Progenitor cell of endocrine pancreas (in vitro differentiated cells): ENCODE measurements at places on chromosomes 3 and 15.
A peak's percentile ranks its signal among the peaks of the same experiment; 100 is the strongest.

DNA sequence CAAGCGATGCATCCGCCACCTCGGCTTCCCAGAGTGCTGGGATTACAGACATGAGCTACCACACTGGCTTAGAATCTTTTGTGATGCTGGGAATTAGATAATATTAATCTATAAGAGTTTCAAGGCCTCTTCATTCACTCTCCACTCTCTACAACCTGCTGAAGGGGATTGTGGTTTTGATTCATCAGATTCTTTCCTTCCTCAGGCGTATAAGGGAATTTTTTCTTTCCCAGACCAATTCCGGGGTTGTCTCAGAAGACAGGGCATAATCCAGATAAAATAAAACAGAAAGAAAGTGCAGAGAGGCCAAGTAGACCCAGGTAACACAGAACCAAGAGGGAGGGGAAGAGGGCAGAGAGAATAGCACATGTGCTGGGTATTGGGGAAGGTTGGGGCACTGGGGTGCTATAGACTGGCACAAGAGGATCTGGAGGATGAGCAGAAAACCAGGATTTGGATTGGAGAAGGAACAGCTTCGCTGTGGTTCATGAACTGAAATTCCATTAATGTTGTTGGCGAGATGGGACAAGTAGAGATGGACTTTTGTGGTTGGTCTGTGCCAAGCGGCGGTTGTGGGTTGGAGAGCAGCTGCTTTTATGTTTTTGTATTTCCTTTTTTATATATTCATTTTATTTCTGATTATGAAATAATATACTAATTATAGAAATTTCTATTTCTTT is 12.8 kb downstream of the ARL6IP5 start:
- DNase-seq: no peak

- no peak for DNase-seq
Observed at GRCh38 chr15:38652998-38653397, 88.4 kb upstream of the RASGRP1 start.

DNA sequence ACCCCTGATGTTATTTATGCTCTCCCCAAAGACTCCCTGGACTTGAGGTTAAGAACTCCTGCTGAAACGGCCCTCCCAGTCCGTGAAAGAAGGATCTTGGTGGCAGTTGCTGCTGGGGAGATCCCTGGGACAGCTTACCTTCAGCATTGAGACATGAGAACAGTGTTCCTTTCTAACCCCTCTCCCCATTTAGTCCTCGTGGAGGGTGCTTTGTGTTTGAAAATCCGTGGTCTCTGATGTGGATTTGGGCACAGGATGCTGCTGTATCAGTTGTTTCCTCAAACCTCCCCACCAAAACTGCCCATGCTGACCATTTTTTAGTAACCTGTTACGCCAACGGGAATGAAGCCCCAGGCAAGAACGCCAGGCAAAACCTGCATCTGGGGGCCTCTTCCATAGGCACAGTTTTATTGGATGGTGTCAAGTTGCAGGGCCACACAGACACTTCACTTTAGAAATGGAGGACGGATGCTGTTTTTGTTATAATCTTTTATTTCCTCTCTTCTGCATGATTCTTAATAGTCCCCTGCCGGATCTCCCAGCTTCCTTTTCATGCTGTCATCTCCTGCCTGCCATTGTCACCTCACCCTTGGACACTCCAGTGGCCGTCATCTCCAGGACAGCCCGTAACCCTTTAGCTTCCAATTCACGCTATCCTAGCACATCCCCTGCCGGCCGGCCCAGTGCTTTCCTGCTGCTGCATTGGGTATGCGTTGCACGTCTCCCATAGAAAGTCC is 31.7 kb upstream of the CEMIP start:
- no peak for DNase-seq

DNA sequence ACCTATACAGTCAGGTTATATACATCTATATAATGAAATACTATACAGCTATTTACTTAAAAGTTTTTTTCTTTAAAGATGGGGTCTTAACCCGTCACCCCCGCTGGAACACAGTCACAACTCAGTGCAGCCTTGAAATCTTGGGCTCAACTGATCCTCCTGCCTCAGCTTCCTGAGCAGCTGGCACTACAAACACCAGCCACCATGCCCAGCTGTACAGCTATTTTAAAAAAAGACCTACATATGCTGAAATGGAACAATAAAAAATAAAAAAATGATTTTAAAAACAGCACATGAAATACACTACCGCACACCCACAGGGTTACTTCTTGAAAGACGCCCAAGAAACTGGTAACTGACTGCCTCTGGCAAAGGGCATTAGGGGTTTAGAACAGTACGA is 3.8 kb downstream of the NCBP2 start:
- DNase-seq: no peak

DNA sequence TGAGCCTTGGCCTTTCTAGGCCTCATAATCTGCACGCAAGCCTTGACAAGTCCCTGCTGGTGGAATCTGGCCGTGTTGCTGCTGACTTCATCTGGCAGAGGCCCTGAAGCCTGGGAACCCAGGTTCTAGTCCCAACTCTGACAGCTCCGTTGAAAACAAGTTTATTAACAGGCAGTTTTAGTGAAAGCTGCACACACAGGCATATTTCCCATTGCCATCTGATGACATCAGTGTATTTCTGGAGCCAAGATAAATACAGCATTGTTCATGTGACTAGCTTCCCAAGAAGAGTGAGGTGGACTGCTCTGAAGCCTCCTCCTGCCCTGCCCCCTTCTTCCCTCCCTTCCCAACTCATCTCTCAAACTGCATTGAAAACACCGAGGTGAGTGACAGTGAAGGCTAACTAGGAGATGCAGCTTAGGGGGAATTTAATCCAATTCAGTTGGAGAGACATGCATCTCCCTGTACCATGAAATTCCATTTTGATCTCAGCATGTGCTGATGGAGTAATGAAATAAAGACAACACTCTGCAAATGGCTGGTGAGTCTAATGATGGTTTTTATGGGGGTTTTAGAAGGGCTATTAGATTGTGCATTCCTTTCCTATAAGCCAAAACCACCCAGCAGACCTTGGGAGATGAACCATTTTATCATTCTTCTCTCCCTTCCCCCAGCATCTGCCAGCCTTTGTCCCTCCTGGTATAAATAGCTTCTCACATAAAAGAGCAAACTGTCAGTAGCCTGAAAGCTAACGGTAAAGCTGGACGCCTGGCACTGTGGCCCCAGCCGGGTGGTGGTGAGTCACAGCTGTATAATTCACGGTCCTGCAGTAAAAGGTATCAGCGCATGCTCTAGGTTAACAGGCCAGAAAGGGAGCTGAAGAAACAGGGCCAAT is 38.0 kb downstream of the PRICKLE2 start:
- no peak for DNase-seq

GRCh38 chr3:169513672-169514071 is 149.8 kb downstream of the MECOM start:
- no peak for DNase-seq

DNA sequence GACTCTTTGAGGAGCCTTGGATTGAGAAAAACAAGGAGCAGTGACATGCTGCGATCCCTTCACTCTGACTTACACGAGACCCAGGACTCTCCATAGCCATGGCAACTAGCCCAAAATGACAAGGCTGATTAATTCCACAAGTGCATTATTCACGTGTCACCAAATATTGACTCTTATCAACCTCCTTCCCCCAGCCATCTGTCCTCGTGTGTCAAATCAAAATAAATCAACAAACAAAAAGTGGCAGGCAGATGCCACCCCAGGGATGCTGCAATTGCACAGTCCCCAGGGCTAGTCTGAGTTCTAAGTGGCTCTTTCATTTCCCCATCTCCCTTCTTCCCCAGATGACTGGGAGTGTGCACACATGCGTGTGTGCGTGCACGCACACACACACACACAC is 104.9 kb downstream of the AQP9 start:
- DNase-seq: no peak

- no peak for DNase-seq
Observed at GRCh38 chr15:96326328-96327154, 4.0 kb upstream of the NR2F2 start.

DNA sequence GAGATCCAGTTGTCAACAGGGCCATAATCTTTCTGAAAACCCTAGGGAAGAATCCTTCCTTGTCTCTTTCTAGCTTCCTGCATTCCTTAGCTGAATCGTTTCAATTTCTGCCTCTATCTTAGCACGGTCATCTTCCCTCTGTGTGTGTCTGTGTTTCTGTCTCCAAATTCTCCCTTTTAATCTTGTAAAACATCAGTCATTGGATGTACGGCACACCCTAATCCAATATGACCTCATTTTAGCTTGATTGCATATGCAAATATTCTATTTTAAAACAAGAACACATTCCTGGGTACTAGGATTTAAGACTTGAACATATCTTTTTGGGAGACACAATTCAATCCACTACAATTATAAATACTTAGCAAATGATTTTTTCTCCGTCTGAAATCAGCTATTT is 600.3 kb downstream of the GBE1 start:
- no peak for DNase-seq

DNA sequence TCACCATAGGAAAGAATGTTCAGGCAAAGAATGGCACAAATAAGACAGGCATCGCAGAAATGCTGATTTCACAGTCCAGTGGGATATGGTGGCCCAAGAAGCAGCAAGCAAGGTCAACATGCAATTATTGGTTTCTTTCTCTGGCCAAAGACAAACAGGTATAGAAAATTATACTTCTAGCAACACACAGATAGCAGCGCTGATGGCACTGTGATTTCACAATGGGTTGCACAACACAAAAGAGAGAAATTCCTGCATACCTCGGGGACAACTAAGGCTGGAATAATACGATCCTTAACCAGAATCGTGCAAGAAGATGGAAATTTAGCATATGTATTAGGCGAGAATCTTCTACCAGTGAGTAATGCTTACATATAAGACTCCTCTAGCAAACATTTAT is 76.3 kb upstream of the NR2F2 start:
- DNase-seq: no peak

DNA sequence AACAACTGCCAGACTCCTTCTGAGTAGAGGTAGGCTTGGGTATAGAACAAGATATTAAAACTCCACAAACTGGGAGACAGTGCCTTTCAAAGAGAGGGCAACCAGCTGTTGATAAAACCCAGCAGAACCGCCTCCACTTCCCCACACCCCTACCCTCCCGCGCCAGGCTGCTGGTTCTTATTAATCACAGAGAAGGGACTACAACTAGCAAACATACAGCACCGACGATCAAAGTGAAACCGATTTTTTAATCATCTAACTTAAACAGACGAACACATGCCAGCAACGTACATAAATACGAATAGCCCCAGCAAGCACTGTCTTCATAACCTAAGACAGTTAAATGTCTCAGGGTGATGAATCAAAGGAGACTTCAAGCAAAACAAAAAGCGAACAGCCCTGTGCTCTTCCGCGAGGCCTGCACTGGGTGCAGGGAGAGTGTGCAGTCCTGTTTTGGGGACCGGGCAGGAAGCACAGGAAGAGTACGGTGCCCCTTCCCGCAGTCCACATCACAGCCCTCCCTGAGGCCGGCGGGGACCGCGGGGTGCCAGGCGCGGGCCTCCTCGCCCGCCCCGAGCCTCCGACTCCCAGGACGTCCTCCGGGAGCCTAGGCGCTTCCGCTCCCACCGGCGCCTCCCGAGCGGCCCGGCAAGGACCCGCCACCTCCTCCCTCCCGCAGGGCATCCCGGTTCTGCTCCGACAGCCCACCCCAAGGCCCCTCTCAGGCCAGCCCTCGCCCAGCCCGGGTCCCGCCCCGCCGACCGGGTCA is 75.1 kb upstream of the VGLL4 start:
- DNase-seq: peak; percentile 11

DNA sequence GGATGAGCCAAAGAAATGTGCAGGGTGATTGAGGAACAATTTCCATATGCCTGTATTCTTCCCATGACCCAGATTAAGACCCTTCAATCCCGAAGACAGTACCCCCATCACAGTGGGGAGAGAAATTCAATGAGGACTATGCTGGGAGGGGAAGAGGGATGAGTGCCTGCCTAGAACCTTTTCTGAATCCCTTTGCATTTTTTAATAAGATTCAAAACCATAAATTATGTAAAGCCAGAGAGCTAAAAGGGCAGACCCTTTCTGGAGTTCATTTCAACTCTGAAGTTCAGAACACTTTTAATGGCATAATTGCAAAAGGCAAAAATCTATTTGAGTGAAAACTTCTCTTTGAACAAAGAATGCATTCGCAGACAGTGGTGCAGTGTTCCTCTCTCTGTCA is 529.5 kb downstream of the NTRK3 start:
- DNase-seq: no peak

DNA sequence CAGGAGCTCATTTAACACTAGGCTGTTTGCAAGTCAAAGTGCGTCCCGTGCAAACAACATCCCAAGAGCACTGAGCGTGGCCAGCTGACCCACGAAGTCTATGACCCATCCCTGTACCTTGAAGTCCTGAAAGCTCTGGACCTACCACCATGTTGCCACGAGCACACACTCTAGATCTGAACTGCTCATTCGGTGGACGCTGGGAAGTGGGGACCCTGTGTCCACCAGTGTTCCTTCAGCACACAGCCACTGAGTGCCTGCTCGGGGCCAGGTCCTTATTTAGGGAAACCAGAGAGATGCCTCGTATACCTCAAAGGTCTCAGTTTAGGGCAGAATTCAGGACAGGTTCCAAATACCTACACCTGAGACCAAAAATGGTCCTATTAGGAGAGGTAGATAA is 236.9 kb downstream of the XXYLT1 start:
- no peak for DNase-seq

GRCh38 chr3:54356261-54357045 is 234.1 kb downstream of the CACNA2D3 start:
- DNase-seq: no peak

DNA sequence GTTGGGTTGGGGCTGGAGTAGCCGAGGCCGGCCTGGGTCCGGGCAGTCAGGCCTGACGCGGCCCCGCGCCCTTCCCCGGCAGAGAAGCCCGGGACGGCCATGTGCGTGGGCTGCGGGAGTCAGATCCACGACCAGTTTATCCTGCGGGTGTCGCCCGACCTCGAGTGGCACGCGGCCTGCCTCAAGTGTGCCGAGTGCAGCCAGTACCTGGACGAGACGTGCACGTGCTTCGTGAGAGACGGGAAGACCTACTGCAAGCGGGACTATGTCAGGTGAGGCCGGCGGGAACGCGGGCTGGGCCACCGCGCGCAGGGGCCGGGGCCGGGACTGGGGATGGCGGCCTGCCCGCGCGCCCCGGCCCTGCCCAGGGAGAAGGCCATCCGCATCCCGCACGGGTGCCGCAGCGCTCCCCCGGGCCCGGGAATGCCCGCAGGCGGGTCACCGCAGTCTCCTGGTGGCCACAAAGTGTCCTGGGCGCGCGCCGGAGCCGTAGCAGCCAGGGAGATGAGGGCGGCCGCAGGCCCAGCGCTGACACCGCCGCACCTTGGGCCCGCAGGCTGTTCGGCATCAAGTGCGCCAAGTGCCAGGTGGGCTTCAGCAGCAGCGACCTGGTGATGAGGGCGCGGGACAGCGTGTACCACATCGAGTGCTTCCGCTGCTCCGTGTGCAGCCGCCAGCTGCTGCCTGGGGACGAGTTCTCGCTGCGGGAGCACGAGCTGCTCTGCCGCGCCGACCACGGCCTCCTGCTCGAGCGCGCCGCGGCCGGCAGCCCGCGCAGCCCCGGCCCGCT is 1.3 kb downstream of the ISL2 start:
- peak; percentile 26 for DNase-seq
